Activated CD4-positive, alpha-beta T cell treated with anti-CD3 and anti-CD28 coated beads for 36 hours (primary cell): ENCODE measurements at places on chromosomes 7 and 10.

DNA sequence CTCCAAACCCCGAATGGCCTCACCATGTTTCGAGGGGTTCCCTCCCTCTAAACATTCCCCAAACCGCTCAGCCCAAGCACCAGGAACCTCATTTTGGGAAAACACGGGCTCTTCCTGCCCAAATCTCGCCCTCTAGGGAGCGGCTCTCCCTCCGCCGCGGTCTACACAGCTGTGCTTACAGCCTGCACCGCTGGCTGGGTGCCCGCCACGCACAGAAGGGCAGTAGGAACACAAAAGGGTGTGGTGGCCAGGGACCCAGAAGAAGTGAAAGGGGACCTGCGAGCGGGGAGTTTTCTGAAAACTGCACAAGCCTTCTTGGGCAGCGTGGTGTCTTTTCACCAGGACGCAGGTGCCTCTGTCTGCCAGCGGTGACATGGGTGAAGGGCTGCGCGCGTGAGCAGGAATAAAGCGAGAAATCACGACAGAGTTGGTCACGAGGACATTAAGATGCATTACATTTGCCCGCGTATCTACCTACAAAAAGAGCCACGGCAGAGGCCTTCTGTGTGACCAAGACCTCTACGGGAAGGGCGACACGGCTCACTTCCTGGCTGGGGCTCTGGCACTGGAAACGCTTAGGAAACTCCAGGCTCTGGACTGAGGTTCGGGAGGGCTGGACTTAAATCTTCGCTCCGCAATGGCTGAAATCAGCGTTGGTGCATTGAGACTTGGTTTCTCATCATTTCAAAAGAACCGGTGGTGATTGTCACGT lies 171.7 kb downstream of the LSM5 start:
- DNase-seq = no peak

DNA sequence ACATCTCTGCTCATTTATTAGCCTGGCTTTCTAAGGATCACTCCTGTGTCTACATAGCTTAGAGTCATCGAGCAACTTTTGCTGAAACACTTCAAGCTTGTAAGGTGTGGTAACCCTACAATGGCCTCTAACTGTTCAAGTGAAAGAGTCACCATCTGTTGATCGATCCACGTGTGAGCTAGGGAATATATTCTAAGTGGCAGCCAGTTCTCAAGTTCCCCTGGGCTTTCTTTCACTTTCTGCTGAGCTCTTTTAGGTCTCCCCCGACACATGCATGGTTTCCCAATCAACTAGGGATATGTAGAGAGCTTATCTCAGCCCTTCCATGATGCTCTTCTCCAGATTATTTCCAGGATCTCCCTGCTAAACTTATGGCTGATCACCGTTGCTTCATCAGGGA lies 15.5 kb downstream of the AOAH start:
- no peak for DNase-seq

DNA sequence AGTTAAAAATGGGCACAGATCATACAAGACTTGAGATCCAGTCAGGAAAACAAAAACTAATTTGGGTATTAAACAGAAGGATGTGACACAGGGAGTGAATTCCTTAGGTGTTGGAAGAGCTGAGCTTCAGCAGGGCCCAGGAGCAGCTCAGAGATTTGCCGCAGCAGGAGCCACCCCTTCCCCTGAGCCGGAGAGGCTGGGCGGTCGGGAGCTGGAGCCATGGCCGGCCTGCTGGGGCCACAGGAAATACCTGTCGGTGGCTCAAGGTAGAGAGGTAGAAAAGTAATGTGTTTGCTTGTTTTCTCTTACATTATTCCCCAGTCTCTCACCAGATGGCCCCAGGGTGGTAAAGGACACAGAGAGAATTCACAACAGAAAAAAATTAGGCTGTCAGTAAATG lies 52.2 kb downstream of the DYNC2I1 start:
- no peak for DNase-seq

- DNase-seq = peak; percentile 84
Observed at GRCh38 chr7:98051118-98051744, 55.4 kb upstream of the LMTK2 start.

DNA sequence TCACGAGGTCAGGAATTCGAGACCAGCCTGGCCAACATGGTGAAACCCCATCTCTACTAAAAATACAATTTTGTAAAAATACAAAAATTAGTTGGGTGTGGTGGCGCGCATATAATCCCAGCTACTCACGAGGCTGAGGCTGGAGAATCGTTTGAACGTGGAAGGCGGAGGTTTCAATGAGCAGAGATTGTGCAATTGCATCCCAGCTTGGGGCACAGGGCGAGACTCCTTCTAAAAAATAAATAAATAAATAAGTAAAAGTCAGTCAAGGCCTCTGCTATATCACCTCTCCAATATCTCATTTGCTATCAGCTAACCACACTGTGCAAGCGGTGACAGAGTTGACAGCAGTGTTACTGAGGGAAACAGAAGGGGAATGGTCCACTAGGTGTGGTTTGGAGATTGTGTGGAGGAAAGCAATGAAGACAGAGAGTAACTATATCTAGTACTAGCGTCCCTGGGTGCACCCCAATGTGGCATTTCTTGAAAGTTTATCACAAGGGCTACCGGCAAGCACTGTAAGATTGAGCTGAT lies 20.9 kb upstream of the NFE2L3 start:
- no peak for DNase-seq

GRCh38 chr10:109343293-109343692 lies 580.0 kb downstream of the XPNPEP1 start:
- DNase-seq = no peak

DNA sequence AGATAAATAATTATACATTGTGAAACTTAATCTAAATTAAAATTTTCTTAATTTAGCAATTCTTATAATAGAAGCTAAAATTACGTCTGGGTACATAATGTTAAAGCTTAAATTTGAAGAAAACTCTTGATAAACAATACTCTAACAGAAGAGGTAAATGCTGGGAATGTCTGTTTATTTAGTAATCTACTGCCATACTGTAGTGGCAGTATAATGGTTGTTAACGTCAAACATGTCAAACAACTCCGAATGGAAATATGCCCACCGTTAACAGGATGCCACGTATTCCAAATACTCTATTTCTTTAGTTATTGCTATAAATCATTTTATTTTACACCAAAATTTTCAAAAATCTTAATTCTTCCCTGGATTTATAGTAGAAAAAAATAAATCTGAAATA lies 40.0 kb upstream of the PTPN12 start:
- no peak for DNase-seq
